Putamen (tissue), 1 donor: ENCODE measurements at places on chromosomes 7 and 10.

- peak; percentile 56 for DNase-seq
Observed at GRCh38 chr7:124033807-124034753, 1.2 kb upstream of the TMEM229A start.

GRCh38 chr10:130206216-130206737, 70.1 kb downstream of the GLRX3 start:
- no peak for DNase-seq

GRCh38 chr10:3510741-3511140, 274.3 kb downstream of the KLF6 start:
- no peak for DNase-seq

DNA sequence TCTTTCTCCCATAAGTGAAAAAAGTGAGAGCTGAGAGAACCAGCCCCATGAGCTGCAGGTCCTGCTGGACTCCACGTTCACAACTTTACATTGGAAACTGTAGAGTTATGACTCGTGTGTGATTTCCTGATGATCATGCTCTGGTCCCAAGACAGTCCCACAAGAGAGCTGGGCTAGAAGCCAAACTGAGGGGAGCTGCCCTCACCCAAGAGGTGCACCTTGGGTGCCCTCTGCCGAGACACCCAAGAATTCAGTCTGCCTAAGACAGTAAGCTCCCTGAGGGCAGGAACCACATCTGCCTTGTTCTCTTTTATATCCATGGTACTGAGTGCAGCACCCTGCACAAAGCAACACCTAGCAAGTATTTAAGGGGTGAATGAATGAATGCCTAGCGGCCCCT, 112.8 kb upstream of the SFMBT2 start:
- no peak for DNase-seq

GRCh38 chr7:24297362-24297761, 13.4 kb downstream of the NPY start:
- DNase-seq: no peak

GRCh38 chr7:30843741-30844482, 67.7 kb upstream of the AQP1 start:
- DNase-seq: no peak

DNA sequence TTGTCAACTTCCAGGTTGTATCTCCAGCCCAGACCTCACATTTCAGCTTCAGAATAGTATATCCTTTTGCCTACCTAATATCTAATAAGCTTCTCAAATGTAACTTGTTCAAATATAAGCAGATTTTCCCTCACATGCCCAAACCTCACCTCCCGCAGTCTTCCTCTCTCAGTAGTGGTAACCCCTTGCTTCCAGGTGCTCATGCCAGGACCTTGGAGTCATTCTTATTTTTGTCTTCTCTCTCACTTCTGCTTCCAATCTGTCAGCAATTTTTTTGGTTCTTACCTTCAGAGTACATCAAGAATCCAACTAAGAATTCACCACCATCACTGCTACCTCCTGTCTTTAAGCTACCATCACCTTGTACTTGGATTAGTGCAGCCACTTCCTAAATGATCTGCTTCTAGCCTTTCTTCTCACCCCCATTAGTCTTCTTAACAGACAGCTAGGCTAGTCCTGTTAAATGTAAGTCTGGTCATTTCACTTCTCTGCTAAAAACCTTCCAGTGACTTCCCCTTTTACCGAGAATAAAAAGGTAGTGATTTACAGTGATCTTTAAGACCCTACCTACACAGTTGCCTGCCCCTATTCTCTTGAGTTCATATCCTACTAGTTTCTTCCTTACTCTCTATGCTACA, 14.0 kb downstream of the ANKIB1 start:
- no peak for DNase-seq

DNA sequence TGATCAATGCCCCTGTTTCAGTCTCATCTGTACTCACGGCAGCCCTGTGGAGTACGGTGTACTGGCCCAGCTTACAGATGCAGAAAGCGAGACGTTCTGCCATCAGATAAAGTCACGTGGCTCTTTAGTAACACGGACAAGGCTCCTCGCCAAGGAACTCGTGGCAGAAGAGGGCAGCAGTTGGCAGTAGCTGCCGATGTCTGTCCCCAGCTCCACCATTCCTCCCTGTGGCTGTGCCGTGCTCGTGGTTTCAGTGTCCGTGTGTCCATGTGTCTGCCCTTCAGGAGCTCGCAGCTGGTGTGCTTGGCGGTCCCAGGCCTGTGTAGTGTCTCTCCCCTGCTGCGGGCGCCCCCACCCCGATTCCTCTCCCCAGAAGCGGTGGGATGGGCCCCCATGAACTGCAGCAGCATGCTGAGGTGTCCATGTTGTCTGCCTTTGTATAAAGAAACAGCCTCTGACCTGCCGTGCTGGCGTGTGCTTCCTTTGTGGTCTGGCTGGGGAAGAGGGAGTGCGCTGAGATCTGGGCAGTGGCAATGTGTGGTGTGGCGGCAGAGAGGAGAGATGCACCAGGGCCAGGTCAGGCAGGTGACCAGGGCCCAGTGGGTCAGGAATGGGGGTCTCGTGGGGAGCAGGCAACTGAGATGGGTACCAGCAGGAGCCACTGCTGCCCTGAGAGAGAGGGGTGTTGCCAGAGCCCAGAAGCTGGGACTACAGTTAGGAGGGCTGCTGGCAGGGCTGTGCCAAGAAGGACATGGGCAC, 9.8 kb downstream of the RHBDD2 start:
- peak; percentile 62 for DNase-seq

GRCh38 chr7:137778511-137778910, 68.3 kb downstream of the DGKI start:
- DNase-seq: no peak

DNA sequence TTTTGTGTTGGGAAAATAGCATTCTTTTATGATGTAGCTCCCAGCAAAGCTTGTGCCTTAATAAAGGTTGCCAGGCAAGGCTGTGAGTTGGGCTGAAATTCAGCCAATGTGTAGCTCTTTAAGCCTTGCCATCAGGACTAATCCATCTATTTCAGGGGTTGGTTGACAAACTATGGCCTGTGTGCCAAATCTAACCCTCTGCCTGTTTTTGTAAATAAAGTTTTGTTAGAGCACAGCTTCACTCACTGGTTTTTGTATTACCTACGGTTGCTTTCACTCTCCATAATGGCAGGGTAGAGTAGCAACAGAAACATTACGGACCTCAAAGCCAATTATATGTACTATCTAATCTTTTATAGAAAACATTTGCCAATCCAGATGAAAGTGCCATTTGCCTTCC, 638.1 kb upstream of the POT1 start:
- DNase-seq: no peak

GRCh38 chr10:65670087-65670486, 1255.7 kb upstream of the LRRTM3 start:
- no peak for DNase-seq

GRCh38 chr10:103576862-103577261, 83.4 kb downstream of the NEURL1 start:
- DNase-seq: no peak

- no peak for DNase-seq
Observed at GRCh38 chr10:112713411-112713810, 236.6 kb upstream of the TCF7L2 start.

GRCh38 chr7:22296265-22296566, 60.7 kb downstream of the RAPGEF5 start:
- DNase-seq: no peak

DNA sequence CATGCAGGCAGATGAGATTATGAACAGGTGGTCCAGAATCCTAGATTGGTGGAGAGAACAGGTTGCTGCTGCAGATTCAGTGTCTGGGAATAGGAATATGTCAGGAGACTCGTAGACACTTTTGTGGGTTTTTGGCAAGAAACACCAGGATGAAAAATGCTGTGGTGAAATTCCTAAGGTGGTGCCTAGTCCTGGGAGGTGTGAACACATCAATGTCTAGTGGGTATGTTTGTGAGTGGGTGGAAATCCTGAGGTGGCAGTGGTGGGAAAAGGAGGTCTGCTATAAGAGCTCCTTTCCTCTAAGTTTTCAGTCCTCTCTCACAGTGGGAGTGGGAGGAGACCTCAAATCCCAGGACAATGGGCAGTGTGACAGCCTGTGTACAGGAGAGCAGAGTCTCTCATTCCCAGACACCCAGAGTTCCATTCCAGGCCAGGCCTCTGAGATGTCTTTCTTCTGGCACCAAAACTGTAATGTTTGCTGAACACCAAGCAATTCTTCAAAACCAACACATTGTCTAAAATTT, 5.1 kb downstream of the ERV3-1 start:
- no peak for DNase-seq

DNA sequence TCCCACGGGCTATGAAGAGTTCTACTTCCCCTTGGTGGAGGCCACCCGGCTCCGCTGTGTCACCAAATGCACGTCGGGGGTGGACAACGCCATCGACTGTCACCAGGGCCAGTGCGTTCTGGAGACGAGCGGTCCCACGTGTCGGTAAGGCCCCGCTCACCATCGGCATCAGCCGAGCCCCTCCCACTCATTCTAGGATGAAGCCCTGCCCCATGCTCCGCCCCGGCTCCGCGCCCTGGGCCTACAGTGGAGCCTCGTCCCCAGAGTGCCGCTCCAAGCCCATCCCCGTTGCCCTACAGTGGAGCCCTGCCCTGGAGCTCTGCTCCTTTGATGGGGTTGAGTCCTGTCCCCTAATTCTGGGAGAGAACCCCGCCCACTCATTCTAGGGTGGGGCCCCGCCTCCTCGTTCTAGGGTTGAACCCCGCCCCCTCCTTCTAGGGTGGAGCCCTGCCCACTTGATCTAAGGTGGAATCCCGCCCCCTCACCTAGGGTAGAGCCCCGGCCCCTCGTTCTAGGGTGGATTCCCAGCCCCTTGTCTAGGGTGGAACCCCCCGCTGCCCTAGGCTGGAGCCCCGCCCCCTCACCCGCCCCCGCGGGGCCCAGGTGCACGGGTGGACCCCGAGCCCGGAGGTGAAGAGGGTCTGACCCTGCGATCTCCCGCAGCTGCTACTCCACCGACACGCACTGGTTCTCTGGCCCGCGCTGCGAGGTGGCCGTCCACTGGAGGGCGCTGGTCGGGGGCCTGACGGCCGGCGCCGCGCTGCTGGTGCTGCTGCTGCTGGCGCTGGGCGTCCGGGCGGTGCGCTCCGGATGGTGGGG, 3.4 kb upstream of the MUC12 start:
- DNase-seq: no peak

DNA sequence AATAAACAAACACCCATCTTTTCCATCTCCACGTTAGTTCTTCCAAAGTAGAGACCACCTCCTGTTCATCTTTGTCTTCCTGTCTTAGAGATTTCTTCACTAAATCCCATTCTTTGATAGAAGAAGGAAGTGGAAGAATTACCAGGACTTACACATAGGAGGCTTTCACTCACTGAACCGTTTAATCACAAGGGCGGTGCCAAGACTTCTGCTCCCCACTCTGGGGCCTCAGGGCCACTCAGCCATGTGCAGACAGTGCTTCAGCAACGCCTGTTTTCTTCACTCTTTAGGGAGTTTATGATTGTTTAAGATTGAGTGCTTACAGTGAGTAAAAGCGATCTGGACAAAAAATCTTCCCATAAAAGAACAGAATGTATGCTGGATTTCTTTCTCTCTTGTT, 63.9 kb upstream of the SORCS3 start:
- no peak for DNase-seq

DNA sequence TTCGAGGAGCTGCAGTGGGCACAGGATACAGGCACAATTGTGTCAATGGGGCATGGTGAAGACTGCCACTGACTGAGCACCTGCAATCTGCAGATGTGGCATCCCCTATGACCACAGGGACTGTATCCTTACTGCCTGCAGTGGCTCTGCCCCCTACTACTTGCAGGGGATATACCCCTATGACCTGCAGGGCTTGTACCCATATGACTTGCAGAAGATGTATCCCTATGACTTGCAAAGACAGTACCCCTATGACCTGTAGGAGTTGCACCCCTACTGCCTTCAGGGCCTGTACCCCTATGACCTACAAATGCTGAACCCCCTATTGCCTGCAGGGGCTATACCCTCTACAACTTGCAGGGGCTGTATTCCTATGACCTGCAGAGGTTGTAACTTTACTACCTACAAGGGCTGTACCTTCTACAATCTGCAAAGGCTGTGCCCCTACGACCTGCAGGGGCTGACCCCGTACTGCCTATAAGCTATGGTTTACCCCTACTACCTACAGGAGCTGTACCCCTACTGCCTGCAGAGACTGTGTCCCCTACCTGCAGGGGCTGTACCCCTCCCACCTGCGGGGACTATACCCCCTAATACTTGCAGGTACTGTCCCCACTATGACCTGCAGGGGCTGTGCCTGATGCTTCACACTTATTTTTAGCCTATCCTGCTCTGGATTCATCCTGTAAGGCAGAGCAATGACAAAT, 65.9 kb upstream of the ADAM12 start:
- no peak for DNase-seq

GRCh38 chr7:1523208-1523607, 7.3 kb upstream of the MAFK start:
- DNase-seq: no peak

- peak; percentile 68 for DNase-seq
Observed at GRCh38 chr10:44263771-44264170, 121.1 kb downstream of the CXCL12 start.

- DNase-seq: no peak
Observed at GRCh38 chr7:127792528-127793342, 140.7 kb downstream of the SND1 start.

DNA sequence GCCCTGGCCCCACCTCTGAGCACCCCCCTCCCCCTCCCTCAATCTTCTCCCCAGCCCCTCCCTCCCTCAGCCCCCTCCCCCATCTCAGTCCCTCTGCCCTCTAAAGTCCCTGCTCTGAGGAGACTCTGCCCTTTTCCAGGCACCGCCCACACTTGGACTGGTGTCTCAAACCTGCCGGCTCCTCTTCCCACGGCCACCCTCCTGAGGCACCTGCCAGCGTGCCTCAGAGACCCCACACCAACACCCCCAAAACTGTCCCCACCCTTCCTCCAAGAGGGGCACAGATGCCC, 34.6 kb upstream of the HSPB1 start:
- DNase-seq: no peak

DNA sequence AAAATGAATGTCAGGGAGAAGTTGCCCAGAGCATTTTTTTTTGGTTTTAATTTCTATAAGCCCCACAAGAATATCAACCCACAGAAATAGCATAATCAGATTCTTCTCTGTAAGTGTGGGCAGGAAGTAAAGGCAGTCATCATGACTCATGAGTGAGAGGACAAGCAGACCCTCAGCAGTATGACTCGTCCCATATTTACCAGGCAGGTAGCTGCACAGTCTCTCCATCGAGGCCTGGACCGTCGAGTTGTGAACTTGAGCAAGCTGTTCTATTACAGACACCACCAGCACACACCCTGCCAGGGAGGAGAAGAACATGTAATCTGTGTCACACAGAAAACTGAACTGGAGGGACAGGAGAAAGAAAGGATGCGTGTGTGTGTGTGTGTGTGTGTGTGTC, 37.8 kb downstream of the AOAH start:
- no peak for DNase-seq

GRCh38 chr7:51481421-51481820, 164.8 kb upstream of the COBL start:
- DNase-seq: no peak
